HTR-8/SVneo (cell line): ENCODE measurements at places on chromosomes 6 and 20.

DNA sequence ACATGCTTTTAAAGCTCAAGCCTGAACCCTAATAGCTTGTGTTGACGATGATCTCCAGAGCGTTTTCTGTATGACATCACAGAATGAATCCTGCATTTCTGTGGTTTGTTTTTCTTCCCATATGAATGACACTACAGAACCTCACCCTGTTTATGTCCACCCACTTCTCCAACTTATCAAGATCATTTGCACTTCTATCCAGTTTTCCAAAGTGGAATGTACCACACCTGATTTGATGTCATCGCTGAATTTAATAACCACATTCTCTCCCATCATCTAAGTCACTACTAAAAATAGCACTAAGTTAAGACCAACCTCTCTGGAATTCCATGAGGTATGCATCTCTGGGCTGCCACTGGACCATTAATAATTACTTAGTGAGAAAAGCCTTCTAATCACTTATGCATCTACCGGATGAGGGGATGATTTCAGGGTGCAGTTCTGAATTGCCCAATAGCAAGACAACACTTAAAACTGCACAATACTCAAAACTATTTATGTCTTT lies 33.3 kb upstream of the CITED2 start:
- peak; percentile 64 for DNase-seq

GRCh38 chr6:168538892-168539811 lies 98.2 kb downstream of the SMOC2 start:
- DNase-seq, result no peak

GRCh38 chr6:75609639-75610590 lies 8.2 kb downstream of the SENP6 start:
- no peak for DNase-seq

DNA sequence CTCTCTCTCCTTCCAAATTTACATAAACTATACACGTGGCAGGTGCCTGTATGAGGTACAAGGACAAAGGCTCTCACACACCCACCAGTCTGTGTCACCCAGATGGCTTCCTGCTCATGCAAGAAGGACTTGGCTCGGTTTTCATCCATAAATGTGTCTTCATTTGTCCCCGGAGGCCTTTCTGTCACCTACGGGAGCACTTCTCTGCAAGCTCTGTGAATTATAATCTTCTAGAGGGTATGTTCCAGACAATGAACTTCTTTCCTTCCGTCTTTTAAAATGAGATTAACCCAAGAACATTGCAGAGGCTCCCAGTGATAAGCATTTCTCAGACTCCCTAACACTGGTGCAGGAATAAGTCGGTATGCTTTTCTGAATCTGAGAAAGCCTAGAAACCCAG lies 123.6 kb downstream of the PTPRT start:
- DNase-seq, result no peak

GRCh38 chr6:142827369-142827768 lies 117.6 kb downstream of the HIVEP2 start:
- no peak for DNase-seq

DNA sequence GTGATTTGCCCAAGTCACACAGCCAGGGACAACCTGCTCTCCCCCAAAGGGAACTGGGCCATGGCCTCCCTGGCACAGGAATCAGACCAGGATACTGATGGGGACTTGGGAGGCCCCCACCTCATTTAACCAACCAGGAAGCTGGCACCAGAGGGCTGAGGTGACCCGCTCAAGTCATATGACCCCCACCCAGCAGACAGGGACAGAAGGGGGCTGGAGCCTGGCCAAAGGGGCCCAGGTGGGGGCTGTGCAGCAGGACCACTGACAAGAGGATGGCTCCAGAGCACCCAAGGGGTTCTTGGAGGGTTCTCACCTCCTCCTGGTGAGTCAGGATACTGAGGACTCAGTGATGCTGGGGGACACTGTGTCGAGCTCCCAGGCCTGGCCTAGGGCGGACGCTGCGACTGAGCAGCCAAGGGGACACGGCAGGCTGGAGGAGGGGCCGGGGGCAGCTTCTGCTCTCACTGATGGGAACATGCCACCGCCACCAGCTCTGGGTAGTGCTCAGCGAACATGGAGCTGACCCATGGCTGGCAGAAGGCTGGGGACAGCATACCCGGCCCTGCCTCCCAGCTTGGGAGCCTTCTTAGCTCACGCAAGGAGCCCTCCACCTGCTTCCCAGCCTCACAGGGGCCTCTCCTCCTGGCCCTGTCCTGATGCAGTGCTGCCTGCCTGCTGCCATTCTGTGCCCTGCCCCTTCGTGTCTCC lies 1.2 kb downstream of the CST7 start:
- no peak for DNase-seq

DNA sequence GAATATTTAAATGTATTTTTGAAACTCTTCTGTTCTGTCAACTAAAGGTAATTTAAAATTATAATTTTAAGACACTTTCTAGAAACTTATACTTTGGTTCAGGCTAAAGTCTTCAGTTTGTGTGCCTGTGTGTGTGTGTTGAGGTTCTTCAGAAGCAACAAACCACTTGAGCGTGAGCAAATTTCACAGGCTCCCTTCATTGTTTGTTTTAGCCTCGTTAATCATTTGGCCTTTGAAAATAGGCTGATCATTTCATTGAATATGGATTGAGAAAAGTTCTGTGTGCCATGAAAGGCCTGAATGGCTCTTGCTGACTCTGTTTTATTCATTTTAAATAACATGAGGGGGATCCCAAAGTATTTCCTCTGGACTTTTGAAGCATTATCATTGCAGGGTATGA lies 420.1 kb downstream of the CDKAL1 start:
- no peak for DNase-seq

DNA sequence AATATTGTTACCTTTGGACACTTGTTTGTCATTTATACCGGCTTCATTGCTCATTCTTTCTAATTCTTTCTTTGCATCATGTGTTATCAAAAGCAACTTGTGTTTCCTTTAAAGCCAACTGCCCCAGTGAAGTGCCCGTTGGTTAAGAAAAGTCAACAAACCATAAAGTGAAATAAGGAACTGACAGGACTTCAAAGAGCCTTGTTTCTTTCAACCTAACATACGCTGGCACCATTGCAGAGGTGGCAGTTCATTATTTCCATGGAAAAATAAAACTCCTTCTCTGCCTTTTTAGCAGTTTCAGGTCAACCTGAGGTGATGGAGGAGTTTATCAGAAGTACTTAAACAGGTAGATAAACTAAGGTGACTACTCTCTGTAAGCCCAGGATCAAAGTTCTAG lies 28.8 kb downstream of the FERMT1 start:
- no peak for DNase-seq

- DNase-seq, result no peak
These were observed 25.3 kb downstream of the GMDS start for GRCh38 chr6:2220154-2220553.

GRCh38 chr20:17835240-17835933 lies 133.2 kb downstream of the SNX5 start:
- peak; percentile 80 for DNase-seq

- DNase-seq, result no peak
These were observed 107.7 kb upstream of the DTNBP1 start for GRCh38 chr6:15770347-15771143.

- DNase-seq, result peak; percentile 62
These were observed 61.7 kb downstream of the UTRN start for GRCh38 chr6:144346719-144347447.

- DNase-seq, result no peak
These were observed 6.0 kb downstream of the CLPSL1 start for GRCh38 chr6:35786810-35787209.

GRCh38 chr20:11128220-11128718 lies 454.5 kb upstream of the JAG1 start:
- DNase-seq, result no peak

DNA sequence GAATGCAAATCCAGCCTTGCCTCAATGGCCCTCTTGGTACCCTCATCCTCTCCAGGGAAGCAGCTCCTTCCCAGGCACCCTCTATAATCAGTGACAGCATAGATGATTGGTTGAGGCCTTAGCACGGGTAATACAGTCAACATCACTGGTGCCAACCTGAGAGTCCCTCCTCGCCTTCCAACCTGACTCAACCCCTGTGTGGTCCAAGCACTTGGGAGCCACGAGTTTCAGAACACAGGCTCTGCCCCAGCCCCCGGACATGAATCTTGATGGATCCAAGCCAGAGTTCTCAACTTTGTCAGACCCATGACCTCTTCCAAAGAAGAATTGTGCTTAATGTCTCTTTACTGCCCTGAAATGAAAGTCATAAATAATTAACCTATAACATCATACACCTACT lies 213.9 kb downstream of the PREX1 start:
- DNase-seq, result no peak

GRCh38 chr6:82144007-82144851 lies 103.3 kb downstream of the IBTK start:
- peak; percentile 67 for DNase-seq

DNA sequence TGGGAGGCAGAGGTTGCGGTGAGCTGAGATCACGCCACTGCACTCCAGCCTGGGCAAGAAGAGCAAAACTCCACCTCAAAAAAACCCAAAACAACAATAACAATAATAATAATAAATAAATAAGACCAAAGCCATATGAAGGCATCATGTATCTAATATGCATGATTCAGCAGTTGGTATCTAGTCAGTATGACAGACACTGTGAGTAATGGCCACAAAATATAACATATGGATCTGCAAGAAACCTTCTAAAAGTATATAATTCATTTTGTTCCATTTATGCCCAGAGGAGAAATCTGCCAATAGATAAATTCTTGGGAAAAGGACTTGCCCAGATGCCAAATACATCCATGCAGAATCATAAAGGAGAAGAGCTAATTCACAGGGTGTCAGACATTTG lies 252.3 kb downstream of the BTBD9 start:
- DNase-seq, result no peak

GRCh38 chr6:157380779-157381561 lies at the start of gene ZDHHC14:
Gene ZDHHC14, plus strand, starts transcription at chr6:157381190.
- peak; percentile 67 for DNase-seq

DNA sequence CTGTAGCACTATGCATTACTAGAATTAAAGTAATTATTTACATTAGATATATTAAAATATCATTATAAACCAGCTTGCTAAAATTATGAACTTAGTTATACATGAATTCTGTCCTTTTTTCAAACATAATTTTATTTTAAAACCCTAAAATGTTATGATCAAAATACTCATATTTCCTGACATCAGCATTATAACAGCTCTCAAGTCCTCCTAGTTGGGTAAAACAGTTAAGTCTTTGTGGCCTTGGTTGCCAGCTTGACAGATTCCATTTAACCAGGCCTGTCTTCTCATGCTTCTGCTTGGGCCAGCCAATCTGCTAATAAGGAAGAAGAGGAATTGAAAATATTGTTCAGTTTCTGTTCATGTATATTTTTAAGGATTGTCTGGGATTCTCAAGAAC lies 147.9 kb upstream of the SLC35B3 start:
- no peak for DNase-seq

DNA sequence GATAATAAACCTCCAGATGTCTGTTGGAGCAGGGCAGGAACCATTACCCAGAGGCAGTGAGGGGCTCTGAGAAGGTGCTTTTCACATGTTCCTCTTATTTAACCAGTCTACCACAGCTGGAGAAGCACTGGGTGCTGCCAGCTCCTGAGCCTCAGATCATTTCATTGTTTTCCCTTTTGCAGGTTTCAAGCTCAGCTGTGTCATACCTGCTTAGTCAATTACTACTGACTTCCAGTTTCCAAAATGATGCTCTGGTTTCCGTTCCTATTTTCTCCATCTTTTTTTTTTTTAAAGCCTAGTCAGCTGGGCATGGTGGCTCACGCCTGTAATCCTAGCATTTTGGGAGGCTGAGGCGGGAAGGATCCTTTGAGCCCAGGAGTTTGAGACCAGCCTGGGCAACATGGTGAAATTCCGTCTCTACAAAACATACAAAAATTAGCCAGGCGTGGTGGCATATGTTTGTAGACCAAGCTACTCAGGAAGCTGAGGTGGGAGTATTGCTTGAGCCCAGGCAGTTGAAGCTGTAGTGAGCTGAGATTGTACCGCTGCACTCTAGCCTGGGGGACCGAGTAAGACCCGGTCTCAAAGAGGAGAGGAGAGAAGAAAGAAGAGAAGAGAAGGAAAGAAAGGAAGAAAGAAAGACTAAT lies 6.7 kb downstream of the FLOT1 start:
- no peak for DNase-seq

DNA sequence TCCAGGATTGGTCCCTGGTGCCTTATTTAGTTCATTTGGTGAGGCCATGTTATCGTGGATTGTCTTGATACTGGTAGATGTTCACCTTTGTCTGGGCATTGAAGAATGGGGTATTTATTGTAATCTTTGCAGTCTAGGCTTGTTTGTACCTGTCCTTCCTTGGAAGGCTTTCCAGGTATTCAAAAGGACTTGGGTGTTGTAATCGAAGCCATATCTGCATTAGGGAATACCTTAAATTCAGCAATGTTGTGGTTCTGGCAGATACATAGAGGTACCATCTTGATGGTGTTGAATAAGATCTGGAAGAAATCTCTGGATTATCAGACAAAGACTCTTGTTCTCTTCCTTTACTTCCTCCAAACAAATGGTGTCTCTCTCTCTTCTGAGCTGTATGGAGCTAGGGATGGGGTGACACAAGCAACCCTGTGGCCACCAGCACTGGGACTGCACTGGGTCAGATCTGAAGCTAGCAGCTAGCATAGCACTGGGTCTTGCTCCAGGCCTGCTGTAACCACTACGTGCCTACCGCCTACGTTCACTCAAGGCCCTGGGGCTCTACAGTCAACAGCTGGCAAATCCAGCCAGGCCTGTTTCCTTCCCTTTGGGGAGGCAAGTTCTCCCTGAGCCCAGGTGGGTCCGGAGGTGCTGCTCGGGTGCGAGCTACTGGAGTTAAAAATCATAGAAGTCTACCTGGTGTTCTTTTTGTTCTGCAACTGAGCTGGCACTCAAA lies 261.1 kb upstream of the CITED2 start:
- no peak for DNase-seq

DNA sequence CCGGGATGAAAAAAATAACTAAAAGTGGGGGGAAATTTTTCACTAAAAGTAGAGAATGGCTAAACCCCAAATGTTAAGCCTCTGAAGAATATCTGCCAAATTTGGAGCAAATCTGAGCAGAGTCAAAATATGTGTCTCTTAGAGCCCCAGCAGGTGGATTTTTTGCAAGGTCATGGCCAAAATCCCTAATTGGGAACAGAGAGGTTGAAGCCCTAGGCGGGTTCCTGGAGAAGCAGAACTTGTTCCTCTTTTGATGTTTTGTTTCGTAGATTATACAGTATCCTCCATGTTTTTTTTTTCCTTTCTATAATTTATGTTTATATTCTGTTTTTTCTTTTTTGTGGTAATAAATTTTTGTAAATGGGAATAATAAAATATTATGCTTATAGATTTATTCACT lies 94.4 kb downstream of the PLCB4 start:
- DNase-seq, result no peak
